ENCODE measurements at places on chromosomes 5 and 9. TPM values are rescaled to one million over a fixed set of nuclear protein-coding genes. Genes with fewer than 3 reads are reported as not detected.

Gene CCNO
- total RNA-seq, result 16.5 TPM

Gene SLC34A3
- total RNA-seq, result not detected

Gene SLC23A1
- 0.65 TPM for total RNA-seq

Gene POLR1E
- 27.5 TPM for total RNA-seq

Gene FOXD4L4
- total RNA-seq, result 0.47 TPM

Gene SPINK7
- not detected for total RNA-seq

Gene CTNNA1
- total RNA-seq, result 379 TPM

Gene STPG3
- not detected for total RNA-seq

Gene SCGB3A1
- total RNA-seq, result 1.4 TPM

Gene RAI14
- total RNA-seq, result 55.0 TPM

Gene SLC6A18
- not detected for total RNA-seq

Gene MARCHF11
- not detected for total RNA-seq

Gene SPINK4
- total RNA-seq, result not detected

Gene ENTREP1
- 14.6 TPM for total RNA-seq

Gene SDHA
- total RNA-seq, result 98.2 TPM

Gene IFNK
- total RNA-seq, result not detected

Gene CCNJL
- 12.4 TPM for total RNA-seq

DNA sequence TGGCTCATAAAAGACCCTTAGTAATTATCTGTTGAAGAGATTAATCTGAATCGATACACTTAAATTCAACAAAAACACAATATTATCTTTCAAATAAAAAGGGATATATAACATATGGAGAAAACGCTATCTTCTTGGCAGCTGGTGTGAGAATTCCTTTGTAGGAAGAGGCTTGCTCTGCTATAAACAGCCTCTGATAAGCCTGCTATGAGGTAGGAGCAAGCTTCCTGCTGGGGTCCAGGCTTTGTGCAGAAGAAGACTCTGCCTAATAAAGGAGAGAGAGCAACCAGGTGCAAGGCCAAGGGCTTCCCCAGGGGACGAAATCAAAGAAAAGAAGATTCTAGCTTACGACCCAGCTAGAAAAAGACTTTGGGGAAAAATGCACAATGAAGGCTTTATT, 43.3 kb upstream of the SSBP2 start:
- no peak for DNase-seq

DNA sequence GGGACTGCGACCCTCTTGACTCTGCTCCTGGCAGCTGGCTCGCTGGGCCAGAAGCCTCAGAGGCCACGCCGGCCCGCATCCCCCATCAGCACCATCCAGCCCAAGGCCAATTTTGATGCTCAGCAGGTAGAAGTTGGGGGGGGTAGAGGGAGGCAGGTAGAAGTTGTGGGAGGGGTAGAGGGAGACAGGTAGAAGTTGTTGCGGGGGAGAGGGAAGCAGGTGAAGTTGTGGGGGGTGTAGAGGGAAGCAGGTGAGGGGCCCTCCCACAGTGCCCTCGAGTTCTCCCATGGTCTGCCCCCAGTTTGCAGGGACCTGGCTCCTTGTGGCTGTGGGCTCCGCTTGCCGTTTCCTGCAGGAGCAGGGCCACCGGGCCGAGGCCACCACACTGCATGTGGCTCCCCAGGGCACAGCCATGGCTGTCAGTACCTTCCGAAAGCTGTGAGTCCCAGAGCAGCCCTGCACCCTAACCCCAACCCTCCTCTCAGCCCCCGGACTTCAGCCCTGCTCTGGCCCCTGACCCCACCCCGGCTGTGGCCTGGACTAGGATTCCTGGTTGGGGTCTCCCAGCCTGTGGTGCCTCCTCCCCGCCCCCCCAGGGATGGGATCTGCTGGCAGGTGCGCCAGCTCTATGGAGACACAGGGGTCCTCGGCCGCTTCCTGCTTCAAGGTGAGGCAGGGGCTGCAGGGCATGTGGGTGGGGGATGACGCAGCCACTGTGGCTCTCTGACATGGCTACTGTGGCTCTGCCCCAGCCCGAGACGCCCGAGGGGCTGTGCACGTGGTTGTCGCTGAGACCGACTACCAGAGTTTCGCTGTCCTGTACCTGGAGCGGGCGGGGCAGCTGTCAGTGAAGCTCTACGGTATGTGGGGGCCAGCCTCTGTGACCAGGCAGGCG, 537 bp downstream of the C8G start:
- no peak for DNase-seq

- DNase-seq, result no peak
These were observed 175.1 kb downstream of the C9orf50 start for GRCh38 chr9:129445794-129446306.

GRCh38 chr9:137423514-137424291, 510 bp downstream of the NOXA1 start:
- peak; percentile 63 for DNase-seq

DNA sequence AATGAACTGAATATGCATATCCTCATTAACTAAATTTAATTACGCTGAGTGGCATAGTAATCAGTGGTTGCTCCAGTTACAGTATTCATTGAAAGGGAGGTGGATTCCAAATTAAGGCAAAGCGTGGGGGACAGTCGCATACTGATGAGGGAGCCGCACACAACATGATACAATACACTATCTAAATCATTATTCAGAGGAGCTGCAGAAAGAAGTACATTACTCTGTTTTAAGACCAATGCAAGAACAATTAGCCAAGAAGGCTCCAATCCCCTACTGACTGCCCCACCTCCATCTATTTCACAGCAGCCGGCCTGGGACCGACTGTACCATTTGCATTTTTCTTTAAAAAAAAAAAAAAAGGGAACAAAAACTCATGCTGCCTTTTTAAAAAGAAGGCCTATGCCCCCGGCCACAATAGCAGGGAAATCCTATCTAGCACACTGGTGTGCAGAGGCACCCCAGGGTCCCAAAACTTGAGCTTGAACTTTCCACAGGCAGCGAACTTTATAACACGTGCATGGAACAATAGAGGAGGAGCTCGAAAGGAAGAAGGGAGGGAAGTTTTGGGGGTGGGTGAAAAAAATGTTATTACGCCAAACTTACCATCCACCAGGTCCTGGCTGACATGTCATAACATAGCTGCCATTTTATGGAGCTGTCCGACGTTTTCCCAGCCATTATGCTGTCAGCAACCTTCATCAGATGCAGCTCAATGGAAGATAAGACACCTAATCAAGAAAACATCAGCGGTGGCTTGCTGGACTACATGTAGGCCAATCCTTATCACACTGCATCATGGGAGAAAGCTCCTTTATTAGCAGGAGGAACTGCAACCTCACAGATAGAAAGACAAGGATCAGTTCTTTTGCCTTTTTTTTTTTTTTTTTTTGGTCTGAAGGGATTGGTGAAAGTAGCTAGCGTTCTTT, 161.6 kb downstream of the ZDHHC21 start:
- no peak for DNase-seq

DNA sequence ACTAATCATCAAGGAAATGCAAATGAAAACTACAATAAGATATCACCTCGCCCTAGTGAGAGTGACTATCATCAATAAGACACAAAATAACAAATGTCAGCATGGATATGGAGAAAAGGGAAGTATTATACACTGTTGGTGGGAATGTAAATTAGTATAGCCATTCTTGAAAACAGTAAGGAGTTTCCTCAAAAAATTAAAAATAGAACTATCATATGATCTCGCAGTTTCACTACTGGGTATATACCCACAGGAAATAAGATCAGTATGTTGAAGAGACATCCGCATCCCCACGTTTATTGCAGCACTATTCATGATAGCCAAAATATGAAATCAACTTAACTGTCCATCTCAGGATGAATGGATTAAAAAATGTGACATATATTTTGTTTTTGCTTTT, 31.6 kb upstream of the STK32A start:
- DNase-seq, result no peak

DNA sequence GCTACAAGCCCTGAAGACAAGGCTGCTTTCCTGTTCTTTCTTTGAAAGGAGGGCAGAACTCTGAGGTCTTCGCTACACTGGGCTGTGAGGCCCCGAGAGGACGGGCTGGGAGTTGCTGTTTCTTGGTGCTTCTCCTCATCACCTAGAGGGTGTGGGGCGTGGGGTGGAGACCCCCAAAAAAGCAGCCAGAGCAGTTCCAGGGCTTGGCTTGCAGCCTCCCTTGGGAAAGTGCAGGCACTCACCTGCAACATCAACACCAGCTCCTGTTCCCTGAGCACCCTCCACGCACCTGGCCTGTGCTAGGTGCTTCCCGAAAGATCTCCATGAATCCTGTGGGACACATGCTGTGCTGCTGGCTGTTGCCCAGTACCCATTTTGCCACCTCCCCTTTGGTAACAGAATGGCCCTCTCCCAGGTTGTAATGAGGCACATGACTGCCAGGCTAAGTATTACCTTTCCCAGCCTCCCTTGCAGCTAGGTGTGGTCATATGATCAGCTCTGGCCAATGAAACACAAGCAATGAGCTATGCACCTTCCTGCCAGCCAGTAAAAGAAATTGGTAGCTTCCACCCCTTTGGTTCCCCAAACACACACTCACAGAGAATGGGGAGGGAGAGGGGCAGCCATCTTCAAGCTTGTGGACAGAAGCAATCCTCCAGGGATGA, 146.0 kb downstream of the C9orf50 start:
- DNase-seq, result no peak

DNA sequence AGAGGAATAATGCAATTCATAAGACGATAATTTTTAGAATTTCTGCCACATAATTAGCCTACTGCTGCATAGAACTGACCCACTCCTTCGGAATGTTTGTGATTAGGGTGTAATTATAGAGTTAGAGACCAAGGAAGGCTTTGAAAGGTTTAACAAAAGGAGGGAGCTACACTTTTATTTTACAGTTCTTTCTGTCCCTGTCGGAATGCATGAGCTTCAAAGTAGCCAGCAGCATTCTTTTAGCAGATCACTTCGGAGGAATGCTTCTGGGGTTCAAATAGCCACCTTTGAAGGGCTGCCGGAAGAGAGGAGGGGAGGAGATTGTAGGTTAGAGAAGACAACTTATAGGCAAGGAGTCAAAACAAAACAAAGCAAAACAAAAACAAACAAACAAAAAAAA, 168.1 kb downstream of the GRIA1 start:
- no peak for DNase-seq

DNA sequence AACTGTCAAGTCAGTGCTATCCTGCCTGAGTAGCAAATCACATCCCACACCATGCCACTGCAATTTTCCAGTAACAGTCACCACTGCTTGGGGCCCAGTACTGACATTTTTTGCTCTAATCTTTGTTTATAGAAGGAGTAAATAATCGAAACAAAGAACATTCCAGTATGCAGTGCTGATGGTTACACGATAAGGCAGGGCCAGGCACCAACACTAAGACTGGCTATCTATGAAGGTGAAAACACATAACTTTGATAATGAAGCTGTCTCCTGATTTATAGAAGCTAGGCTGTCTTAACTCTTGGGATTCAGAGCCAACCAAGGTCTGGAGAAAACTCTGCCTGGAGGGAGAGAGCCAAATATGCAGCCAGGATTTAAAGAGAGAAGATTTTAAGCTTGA, 365.3 kb downstream of the BNC2 start:
- DNase-seq, result no peak

GRCh38 chr5:123120197-123120596, 31.2 kb downstream of the PRDM6 start:
- no peak for DNase-seq

- DNase-seq, result no peak
These were observed 8.4 kb upstream of the RXRA start for GRCh38 chr9:134317790-134318414.

DNA sequence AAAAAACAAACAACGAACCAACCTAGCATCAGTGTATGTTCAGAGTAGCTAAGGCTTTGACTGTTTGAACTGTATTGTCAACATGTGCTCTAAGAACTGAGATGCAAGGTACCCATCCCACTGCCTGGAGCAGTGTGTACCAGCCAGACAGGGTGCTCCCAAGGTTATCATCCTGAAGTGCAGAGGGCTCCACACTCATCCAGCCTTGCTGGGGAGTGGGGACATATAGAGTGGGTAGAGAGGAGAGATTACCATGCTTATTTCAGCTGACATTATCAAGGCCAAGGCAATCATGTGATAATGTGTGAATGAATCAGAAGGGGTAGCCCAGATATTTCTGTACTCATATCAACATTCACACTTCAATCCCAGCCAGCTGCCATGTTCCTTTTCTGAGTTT, 68.7 kb upstream of the ZNF622 start:
- no peak for DNase-seq

- no peak for DNase-seq
These were observed 176.2 kb downstream of the SEC61B start for GRCh38 chr9:99398241-99398640.

- DNase-seq, result no peak
These were observed 11.0 kb upstream of the HAPLN1 start for GRCh38 chr5:83731638-83732037.

DNA sequence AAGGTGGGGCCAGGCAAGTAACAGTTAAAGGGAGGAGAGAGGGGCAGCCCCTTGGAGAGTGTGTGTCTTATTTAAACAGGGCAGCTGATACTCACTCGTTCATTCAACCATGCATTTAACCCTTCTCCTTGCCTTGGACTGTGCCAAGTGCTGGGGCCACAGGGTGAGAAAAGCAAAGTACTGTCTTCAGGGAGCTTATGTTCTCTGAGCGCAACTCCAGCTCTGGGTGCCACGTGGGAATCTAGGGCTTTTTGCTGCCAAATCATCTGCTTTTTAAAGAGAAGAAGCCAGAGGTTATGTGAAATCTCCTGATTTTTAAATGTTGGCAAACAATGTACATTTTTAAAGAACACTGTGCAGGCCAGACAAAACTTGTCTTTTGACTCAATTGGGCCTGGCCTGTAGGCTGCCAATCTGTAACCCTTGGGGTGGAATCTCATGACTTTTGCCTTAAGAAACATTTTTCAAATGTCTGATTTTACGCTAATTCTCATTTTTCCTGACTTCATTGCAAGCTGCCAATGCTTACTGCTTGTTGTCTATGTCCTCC, 157.8 kb downstream of the NTRK2 start:
- DNase-seq, result no peak

DNA sequence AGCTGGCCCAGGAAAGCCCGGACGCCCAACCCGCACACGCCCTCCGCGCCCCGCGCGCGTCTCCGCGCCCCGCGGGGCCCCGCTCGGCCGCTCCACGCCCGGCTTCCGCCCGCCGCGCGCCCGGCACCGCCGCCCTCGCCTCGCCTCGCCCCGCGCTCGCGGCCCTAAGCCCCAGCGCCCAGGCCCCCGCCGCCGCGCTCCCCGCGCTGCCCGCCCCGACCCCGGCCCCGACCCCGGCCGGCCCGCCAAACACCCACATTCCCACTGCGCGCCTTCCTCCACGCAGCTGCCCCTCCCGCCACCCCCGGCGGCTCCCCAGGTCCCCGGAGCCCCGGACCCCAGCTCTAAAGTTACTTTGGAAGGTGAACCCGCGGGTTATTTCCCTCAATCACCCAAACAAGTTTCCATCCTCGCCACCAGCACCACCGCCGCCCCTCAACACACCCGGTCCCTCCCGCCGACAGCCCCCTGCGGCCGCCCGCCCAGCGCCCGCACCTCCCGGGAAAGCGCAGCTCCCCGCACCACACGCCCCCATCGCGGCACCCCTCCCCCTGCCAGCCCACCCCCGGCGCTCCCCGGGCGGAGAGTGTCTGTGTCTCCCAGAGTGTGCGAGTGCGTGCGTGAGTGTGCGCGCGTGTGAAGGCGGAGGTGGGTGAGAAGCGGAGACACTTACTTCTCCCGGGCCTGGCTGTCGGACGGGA, 439 bp downstream of the SSBP2 start:
- DNase-seq, result no peak
